Hippocampal formation (tissue), 2 donors: ENCODE measurements at places on chromosomes 2 and 18.

GRCh38 chr2:118718921-118719320 is 128.5 kb downstream of the EN1 start:
- DNase-seq, result no peak

DNA sequence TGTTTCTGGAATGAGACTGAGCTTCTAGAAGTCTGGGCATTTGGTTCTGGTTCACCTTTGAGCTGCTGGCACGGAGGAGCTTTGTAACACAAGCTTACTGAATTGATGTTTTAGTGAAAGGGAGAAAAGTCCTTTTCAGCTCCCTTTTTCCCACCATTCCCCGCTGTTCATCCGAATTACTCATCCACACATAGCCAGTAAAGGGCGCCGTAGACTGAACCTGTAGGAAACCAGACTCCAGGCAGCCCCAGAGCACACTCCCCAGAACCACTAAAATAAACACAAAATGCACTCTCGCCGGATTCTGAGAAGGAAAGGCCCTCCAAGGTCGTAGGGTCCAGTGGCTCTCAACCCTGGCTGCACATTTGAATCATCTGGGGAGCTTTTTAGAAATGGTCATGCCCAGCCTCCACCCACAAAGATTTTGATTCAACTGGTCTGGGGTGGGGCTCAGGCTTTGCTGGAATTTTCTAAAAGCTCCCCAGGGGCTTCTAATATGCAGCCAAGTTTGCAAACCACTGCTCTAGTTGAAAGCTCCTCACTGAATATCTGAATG is 29.6 kb downstream of the TCF7L1 start:
- DNase-seq, result no peak

- no peak for DNase-seq
These were observed 86.4 kb downstream of the AP1S3 start for GRCh38 chr2:223751012-223751411.

- no peak for DNase-seq
These were observed 54.0 kb downstream of the MEIS1 start for GRCh38 chr2:66488946-66489345.

- DNase-seq, result no peak
These were observed 10.3 kb upstream of the INO80C start for GRCh38 chr18:35508030-35508429.

DNA sequence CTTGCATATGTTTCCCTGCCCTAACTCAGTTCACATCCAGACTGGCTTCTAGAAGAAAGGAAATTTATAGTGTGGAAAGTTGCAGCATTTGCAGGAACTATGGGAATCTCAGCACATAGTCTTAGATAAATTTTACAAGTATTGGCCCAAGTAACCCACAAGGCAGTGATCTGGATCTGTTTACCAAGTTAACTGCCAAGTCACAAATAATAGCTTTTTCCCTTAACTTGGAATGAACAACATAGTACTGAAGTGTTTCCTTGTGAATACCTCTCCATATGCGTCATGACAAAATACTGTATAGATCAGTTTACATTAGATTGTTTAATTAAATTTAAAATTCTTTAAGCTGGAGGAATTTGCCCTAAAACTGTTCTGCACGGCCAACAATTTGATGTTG is 255.8 kb upstream of the EPAS1 start:
- DNase-seq, result no peak

DNA sequence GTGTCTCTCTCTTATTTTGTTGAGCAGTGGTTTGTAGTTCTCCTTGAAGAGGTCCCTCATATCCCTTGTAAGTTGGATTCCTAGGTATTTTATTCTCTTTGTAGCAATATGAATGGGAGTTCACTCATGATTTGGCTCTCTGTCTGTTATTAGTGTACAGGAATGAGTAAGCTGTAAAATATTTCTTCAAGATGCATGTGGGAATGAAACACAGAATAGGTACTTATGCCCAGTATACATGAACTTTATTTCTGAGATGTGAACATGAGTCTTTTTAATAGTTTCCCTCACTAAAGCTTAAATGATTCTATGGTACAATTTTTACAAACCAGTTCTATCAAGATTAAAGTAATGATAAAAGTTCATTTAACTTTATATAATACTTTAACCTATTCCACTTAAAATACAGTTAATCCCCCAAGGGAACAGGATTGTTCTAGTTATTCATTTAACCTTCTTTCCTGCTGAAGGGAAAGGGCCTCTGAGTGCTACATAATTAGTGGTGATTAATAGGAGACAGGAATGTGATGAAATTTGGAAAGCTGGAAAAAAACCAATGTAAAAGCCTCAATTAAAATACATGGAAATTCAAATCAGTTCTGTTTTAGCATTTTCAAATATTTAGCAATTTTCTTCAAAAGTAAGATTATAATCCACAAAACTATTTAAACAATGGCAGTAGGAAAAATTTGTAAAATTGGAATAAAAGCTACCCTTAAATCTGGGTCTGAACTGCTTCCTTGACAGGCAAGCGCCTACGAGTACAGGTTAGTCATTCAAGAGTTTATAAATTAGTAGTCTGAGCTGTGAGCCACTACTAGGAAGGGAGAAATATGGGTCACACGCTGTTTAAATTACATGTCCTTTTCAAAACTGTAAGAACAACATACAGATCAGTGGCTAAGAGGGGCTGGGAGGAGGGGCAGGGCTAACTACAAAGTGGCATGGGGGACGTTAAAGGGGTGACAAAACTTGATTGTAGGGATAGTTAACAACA is 28.9 kb downstream of the SPIRE1 start:
- no peak for DNase-seq

- no peak for DNase-seq
These were observed 69.2 kb downstream of the FAM161A start for GRCh38 chr2:61784643-61785042.

DNA sequence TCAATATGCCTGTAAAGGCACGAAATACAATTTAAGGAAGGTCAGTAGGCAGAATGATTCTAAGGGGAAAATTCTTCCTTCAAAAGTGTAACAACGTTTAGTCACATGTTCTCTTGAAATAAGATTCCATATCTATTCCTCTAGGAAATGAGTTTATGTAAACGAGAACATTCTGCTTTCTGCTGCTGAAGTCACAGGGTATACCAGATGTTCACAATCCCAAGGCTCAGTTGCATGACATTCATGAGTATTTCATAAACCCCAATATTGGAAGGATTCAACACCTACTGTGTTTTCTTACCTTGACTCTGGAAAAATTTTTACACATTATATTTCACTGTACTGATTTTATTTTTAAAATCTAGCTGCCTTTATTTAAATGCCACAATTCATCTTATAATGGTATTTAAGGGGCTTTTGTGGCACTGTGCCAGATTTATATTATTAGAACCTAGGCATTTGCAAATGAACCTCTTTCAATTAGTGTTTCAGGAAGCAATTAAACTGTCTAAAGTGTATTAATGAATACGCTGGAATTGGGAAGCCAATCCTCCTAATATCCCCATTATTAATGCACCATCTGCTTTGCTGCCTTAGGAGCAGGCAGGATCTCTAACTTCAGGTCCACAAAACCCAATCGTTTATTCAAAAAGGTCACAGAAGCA is 542.6 kb upstream of the KLHL29 start:
- no peak for DNase-seq

- DNase-seq, result no peak
These were observed 121.9 kb downstream of the MCFD2 start for GRCh38 chr2:46793423-46794416.

- no peak for DNase-seq
These were observed 2.5 kb upstream of the DES start for GRCh38 chr2:219415580-219416234.

- no peak for DNase-seq
These were observed 49.8 kb downstream of the CAB39 start for GRCh38 chr2:230762317-230762896.

- DNase-seq, result no peak
These were observed 429.4 kb downstream of the ARHGAP15 start for GRCh38 chr2:143558665-143559064.

DNA sequence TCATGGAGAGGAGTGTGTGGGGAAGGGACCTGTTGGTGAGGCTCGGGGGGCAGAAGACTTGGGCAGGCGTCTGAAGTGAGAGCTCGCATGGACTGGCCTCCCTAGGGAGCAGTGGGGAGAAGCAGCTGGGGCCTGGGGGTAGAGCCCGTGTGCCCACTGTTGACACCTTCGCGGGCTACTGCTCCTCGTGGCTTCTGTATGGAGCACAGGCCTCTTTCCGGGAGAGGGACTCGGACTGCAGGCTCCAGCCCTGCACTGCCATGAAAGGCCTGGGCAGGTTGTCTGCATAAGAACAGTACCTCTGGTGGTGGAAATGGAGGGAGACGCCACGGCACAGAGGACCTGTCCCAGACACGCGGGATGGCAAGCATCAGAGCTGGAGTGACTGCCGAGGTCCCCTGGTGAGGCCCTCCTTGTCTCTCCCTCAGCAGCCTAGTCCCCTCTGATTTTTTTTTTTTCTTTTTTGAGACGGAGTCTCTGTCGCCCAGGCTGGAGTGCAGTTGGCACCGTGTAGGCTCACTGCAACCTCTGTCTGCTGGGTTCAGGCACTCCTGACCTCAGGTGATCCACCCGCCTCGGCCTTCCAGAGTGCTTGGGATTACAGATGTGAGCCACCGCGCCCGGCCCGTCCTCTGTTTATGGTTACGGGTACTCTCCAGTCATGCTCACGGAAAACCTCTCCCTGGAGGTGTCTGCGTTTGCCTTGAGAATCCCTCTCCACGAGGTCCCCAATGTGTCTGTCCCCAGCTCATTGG is 44.7 kb upstream of the PTMA start:
- DNase-seq, result no peak

DNA sequence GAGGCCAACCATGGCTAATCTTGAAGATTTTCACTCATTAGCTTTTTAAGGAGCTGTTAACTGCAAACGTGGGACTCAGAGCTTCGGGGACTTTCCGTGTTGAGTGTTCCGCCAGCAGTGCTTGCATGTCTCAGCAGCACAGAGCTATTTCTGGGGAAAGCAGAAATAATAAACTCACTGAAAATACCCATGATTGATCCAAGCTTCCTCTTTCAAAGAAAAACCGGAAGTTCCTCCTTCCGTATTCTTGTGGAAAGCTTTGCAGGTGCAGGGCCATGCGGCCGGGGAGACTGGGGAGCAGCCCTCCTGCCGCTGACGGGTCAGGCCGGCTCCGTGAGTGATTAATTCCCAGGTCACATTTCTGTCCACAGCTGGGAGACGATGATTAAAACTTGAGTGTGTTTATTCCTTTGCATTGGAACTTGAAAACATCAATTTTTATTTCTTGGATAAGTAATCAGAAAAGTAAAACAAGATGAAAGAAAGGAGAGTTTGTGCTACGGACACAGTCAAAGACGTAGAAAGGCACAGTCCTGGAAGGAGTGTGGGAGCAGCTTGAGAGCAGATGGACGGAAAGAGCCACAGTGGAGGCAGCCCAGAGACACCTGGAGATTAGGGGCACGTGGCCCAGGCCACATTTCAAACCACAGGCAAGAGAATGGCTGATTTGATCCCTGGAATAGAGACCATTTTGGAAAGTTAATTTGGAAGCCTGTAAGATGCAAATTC is 54.2 kb upstream of the CTDP1 start:
- no peak for DNase-seq

GRCh38 chr2:191908874-191909273 is 62.0 kb upstream of the CAVIN2 start:
- no peak for DNase-seq

DNA sequence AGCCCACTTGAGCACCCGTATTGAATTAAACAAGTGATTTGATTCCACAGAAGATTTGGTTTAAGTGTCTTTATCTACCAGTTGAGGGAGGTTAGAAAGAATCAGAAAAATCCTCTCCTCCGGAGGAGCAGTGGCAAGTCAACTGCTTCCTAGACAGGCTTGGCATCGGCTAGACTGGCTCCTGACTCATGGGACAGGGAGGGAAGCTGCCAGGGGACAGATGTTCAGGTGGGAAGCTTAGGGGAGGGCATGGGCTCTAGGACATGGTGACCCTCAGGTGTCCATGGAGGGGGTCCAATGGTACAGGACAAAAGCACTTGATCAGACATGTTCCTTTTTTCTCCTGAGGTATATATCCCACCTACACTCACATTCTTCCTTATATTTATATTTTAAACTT is 119.3 kb upstream of the IL1R2 start:
- DNase-seq, result no peak

GRCh38 chr2:215572341-215572848 is 136.5 kb upstream of the FN1 start:
- no peak for DNase-seq

- no peak for DNase-seq
These were observed 261.6 kb upstream of the SPOPL start for GRCh38 chr2:138239902-138240491.

GRCh38 chr18:51503351-51503750 is 305.9 kb upstream of the MEX3C start:
- no peak for DNase-seq

DNA sequence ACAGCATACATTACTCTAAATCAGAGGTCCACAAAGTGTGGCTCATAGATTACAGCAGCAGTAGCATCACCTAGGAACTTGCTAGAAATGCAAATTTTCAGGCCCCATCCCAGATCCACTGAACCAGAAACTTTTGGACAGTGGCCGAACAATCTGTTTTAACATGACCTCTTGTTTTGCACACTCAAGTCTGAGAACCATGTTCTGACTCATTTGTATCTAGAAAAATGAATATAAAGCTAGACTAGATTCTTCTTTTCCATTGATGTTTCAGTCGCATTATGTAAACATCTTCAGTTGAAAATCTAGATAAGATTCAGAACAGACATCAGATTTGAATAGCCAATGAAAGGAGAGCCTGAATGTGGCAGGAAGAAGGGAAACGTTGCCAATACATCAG is 608.8 kb downstream of the LRP1B start:
- no peak for DNase-seq

DNA sequence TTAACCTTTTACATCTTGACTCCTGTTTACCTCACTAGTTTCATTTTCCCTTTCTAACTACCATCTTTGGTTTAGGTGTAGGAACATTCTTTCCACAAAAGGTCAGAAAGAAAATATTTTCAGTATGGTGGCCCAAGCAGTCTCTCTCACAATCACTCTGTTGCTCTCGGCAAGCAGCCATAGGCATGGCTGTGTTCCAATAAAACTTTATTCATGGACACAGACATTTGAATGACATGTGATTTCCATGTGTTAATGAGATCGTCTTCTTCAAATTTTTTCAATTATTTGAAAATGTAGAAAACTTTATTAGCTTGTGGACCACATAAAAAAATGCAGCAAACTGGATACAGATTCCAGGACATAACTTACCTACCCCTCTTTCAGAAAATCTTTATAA is 109.7 kb upstream of the CNTNAP5 start:
- no peak for DNase-seq
